ENCODE measurements at places on chromosomes 6 and 20.
A peak's percentile ranks its signal among the peaks of the same experiment; 100 is the strongest.

DNA sequence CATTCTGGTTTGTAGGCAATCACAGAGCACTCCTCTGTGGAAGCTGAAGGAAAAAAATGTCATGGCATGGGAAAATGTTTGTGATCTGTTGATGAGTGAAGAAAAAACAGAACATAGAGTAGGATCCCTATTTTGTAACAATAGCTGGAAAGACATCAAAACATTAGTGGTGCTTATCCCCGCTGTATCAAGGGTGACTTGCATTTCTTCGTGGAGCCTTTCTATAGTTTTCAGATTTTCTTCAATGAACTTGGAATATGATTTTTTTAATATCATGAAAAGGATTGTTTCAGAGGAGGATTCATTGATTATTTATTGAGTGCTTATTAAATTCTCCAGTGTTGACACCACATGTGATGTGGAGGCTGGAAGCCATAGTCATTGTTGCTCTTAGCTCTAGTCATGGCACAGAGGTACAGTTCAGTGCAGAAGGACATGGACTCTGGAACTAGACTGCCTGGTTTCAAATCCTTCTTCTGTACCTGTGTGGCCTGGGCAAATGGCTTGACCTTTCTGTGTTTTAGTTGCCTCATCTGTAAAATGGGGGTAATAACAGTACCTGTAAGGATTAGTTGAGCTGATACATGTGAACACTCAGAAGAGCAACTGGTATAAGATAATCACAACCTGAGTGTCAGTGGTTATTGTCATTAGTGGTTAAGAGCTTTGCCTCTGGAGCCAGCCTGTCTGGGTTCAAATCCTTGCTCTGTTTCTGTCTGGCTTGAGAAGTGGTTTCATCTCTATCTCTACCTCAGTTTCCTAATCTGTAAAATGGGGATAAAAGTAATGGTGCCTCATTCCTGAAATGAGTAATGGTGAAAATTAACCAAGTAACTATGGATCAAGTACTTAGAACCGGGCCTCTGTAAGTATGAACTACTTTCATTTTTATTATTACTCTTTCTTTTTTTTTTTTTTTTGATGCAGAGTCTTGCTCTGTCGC, 14.7 kb upstream of the CDKN1A start:
- DNase-seq: no peak

- no peak for DNase-seq
Observed at GRCh38 chr20:20603339-20603990, 109.0 kb downstream of the RALGAPA2 start.

- DNase-seq: no peak
Observed at GRCh38 chr6:49325891-49326290, 137.2 kb downstream of the MMUT start.

GRCh38 chr6:158853072-158853879, 34.1 kb upstream of the EZR start:
- DNase-seq: peak; percentile 73

DNA sequence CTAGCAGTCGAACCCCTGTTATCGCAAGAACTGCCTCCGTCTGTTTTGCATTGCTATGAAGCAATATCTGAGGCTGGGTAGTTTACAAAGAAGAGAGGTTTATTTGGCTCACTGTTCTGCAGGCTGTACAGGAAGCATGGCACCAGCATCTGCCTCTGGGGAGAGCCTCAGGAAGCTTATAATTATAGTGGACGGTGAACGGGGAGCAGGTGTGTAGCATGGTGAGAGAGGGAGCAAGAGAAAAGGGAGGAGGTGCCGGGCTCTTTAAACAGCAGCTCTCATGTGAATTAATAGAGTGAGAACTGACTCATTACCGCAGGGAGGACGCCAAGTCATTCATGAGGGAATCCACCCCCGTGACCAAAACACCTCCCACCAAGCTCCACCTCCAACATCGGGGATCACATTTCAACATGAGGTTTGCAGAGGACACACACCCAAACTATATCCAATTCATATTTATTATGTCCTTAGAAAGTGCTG, 172.6 kb upstream of the KCNG1 start:
- DNase-seq: no peak

DNA sequence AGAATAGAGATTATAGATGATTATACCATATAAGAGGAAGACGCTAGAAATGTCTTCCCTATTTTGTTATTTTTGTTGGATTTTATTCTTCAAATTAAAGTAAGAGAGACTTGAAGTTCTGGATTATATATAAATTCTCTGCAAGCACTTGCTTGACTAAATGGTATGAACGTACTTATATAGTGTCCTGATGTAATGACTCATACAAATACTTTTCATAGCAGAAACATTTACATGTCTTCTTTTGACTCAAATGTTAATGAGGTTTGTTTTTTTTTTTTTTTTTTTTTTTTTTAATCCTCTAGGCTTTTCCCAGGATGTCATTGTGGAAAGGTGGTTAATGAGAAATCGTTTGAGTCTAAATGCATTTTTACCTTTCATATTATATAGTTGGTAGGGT, 55.0 kb downstream of the PDE7B start:
- no peak for DNase-seq

- no peak for DNase-seq
Observed at GRCh38 chr20:9807136-9807535, 31.7 kb downstream of the PAK5 start.

DNA sequence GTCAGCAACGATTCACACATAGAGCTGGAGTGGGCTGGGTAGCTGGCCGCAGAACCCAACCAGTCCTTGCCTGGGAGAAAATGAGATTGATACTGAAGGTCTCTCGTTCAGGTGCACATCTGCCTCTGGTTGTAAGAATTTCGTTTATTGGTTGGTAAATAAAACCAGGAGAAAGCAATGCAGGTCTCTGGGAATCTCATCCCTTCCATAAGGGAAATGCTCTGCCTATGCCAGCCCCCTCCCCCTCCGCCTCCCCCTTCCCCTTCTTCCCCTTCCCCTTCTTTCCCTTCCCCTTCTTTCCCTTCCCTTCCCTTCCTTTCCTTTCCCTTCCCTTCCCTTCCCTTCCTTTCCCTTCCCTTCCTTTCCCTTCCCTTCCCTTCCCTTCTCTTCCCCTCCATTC, 107.3 kb downstream of the DTD1 start:
- no peak for DNase-seq
